Posterior cingulate gyrus (tissue), 11 donors: ENCODE measurements at places on chromosomes 13 and 19.

DNA sequence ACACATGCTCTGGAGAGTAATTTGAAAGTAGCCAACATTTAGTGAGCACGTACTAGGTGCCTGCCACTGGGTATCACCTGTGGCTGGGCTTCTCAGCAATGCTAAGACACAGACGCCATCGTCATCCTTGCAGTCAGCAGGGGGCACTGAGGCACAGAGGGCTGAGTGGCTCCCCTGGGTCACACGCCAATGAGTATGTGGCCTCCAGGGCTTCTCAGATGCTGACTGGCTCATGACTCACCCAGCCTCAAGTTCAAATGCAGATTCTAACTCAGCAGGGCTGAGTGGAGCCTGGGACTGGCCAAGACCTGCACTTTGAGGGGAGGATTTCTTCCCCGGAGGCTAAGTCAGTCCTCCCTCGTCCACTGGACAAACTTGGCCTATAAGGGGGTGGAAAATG is 115.1 kb upstream of the CACNA1A start:
- DNase-seq: no peak

DNA sequence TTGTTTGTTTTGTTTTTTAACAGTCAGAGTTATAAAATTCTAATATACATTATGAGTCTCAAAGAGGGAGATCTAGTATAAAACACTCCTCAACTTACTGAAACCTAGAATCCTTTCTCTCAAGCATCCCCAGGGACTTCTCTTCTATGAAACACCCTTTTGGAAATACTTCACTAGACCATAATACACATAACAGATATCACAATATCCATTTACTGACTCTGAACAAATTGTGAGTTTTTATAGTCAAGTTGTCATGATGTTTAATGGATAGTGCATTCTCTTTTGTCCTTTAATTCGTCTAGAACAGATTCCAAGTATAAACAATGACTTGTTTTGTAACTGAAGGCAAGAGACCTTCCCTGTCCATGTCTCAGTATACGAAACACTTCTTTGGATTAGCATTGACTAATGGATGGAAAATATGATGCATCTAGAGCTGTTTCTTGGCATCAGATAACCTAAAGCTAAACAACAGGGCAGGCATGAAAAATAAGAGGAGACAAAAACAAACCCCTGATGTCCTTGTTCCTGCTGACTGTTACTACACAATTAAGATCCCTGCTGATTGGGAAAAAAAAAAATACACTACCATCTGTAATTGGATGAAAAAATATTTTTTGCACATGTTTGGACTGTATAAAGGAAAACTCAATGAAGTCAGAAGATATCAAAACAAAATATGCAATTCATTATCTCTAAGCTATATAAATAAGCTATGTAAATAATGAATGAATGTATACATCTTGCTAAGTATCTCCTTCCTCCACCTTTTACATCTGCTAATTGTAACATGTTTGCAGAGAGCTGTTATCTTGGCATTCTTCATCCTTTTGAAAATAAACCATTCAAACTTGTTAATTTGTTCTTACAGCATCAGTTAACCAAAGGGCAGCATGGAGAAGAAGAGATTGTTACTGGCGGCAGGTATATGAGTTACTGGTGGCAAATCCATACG is 214.2 kb downstream of the LACC1 start:
- DNase-seq: no peak

DNA sequence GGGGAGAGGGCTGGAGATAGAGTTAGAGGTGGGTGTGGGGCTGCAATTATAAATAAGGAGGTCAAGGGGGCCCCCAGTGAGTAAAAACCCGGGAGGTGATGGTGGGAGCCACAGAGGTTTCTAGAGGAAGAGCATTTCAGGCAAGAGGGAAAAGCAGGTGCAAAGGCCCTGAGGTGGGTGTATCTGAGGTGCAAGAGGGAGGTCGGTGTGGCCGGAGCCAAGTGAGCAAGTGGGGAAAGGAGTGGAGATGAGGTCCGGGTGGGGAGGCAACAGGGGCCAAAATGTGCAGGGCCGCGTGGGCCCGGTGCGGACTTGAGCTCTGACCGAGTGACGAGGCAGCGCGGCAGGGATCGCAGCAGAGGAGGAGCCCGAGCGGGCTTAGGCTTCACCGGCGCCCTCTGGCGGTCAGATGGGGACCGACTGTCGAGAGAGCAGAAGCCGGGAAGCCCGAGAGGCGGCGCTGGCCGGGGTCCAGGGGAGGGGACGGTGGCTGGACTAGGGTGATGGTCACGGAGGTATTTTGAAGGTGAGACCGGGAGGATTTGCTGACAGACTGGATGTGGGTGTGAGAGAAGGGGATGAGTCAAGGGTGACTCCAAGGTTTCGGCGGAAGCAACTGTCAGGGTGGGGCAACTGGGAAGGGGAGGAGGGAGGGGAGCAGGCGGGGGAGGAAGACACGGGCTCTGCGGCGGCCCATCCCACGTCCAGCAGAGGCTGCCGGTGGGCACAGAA is 17.7 kb upstream of the SPACA4 start:
- peak; percentile 98 for DNase-seq

DNA sequence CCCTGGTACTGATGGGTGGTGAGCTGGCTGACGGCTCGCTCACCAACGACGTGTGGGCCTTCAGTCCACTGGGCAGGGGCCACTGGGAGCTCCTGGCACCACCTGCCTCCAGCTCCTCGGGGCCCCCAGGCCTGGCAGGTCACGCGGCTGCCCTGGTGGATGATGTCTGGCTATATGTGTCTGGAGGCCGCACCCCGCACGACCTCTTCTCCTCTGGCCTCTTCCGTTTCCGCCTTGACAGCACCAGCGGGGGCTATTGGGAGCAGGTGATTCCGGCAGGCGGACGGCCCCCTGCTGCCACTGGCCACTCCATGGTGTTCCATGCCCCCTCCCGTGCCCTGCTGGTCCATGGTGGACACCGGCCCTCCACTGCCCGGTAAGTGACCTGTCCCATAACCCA is 10.5 kb downstream of the MEGF8 start:
- DNase-seq: no peak
